Stimulated activated CD4-positive, alpha-beta T cell treated with anti-CD3 and anti-CD28 coated beads, Interleukin-2, amount 100 ng/mL, for 4 hours (primary cell): ENCODE measurements at places on chromosomes 12 and 14.

GRCh38 chr14:103641161-103641560 lies 12.2 kb downstream of the KLC1 start:
- DNase-seq, result no peak

DNA sequence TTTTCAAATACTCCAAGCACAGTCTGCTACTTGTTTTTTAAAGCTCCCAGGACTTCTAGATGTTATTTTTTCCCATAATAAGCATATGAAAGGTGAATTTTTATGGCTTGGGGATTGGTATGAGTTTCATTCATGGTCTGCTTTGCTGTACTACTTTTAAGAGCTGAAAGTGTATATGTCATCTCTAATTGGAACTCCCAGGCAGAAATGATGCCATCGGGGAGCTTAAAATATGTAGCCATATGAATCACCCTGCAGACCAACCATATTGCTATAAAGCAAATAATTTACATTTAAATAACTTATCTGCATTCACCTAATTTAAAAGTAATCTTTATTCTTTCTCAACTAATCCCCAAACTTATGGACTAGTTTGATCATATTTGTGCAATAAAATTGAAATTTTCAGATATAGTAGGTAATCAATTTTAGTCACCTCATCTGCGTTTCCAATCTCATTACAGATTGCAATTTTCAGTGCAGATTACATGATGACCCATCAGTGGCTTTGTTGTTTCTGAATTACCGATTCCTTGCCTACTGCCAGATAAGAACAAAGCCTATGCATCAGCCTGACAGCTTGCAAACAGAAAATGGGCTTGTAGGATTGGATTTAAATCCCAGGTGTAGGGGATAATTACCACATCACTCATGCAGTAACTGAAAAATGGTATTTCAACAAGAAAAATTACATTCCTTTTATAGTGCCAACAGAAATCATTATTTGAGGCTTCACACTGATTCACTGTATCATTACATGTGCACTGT lies 689.4 kb downstream of the NOVA1 start:
- no peak for DNase-seq

GRCh38 chr12:6084969-6085450 lies 39.5 kb downstream of the VWF start:
- DNase-seq, result no peak

DNA sequence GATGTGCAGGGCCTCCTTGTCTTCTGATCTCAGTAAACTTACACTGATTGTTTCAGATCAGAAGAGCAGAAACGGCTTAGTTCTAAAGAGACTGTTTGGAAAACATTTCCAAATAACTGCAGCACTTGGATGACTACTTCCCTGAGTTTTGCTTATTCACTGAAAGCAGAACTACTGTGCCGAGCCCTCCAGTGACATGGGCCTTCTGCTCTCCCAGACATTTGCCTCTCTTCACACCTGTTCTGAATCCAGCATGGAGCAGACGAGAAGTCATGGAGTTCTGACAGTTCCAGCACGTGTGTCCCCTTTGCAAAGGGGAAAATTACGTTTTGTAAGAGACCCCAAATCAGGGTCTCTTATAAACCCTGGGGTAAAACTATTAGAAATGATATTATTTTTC lies 31.4 kb downstream of the ETNK1 start:
- DNase-seq, result no peak

DNA sequence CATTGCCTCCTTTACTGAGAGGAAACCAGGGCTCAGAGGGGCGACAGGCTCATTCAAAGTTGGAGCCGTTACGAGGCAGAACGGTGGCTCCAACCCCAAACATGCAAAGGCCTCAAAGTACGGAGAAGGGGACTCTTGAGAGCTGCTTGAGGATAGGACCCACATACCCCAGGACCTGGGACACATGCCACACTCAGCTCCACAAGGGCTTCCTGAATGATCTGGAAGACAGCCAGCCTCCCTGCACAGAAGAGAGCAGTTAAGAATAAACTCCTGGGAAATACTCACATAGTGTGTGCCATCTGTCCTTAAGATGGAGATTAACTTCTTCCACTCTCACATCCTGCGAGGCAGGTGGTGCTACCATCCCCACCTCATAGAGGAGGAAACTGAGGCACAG lies 26.6 kb upstream of the NXPH4 start:
- DNase-seq, result no peak
